ENCODE measurements at places on chromosomes 5 and 9.

DNA sequence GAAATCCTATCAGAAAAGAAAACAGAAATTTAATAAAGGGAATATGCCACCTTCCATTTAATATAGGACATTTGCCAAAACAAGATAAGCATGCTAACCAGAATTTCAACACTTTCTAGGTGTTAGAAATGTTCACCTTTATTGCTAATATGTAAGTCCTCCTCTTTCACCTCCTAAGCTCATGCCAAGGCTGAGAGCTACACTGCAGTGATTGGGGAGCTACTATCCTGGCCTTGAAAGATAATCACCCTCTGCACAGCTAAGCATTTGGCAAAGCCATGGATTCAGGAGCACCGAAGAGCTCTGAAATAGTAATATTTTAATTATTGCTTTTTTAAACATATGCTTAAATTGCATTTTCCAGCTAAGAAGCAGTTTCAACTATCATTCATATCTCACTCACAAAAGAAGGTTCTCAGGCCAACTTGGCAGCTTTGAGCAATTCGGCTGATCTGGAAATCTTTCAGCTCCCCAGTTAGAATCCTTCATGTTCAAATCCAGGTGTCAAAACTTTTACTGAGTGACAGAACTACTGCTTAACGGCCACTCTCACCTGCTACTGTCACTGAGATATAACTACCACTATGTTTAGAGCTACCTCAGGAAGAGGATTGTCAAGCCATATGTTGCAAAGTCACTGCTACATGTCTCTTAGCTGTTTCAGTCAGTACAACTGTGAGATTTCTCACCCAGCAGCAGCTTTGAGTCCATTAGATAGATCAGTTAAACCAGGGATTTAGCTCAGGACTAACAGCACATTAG is 302.0 kb downstream of the NFIB start:
- DNase-seq: no peak

DNA sequence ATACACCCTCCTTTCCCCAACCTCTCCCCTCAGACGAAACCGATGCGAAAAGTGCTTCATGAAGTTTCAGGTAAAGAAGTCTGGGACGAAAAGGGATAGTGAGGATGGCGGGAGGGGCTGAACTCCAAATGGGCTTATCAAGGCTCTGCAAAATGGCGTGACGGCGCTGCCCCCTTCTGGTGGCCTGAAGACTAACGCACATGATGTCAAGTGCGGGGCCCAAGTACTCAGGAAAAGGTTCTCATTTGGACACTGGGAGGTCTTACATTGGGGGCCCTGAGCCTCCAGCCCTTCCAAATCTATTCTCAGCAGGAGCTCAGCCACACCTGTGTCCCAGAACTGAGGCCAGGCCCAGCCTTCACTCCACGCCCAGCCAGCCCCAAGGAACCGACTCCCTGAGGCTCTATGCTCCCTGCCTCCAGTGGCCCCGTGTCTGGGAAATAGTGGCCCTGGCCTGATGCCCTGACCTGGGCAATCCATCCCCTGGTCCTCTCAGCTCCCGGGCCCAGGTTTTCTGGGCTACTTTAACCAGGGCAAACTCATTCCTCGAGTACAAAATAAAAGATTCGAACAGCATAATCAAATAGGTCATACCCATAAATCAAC is 119.9 kb downstream of the KCNIP1 start:
- DNase-seq: no peak

- DNase-seq: no peak
These were observed 101.1 kb downstream of the FGF18 start for GRCh38 chr5:171520300-171521174.

GRCh38 chr5:158570502-158570901 is 529.2 kb downstream of the EBF1 start:
- no peak for DNase-seq

DNA sequence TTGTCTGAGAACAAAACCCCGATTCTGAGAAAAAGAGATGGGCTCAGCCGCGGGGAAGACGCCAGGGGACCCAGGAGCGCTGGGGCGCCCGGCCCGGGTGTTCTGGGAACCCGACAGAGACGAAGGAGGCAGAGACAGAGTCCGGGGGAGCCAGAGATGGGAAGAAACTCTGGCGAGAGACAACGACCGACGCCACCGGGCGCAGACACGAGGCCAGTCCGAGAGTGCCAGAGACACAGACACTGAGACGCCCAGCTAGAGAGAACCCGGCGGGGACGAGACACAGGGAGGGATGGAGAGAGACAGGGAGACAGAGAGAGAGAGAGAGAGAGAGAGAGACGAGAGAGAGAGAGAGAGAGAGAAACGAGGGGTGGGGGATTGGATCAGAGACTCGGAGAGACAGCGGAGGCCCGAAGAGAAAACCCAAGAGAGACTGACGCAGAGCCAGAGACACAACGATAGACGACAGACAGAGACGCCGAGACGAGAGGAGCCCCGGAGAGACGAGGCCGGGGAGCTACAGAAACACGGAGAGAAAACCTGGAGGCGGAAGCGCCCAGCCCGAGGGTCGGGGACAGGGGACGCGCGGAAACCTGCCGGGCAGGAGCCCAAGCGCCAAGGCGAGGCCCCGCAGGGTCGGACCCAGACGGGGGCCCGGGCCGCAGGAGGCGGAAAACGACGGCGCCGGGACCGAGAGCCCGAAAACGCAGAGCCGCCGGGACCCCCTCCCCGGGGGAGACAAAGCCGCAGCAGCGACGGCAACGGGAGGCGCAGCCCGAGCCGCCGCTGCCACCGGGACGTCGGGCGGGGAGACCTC is 3.3 kb downstream of the NR5A1 start:
- no peak for DNase-seq

- no peak for DNase-seq
These were observed 2.1 kb upstream of the MRPS30 start for GRCh38 chr5:44806608-44807007.

DNA sequence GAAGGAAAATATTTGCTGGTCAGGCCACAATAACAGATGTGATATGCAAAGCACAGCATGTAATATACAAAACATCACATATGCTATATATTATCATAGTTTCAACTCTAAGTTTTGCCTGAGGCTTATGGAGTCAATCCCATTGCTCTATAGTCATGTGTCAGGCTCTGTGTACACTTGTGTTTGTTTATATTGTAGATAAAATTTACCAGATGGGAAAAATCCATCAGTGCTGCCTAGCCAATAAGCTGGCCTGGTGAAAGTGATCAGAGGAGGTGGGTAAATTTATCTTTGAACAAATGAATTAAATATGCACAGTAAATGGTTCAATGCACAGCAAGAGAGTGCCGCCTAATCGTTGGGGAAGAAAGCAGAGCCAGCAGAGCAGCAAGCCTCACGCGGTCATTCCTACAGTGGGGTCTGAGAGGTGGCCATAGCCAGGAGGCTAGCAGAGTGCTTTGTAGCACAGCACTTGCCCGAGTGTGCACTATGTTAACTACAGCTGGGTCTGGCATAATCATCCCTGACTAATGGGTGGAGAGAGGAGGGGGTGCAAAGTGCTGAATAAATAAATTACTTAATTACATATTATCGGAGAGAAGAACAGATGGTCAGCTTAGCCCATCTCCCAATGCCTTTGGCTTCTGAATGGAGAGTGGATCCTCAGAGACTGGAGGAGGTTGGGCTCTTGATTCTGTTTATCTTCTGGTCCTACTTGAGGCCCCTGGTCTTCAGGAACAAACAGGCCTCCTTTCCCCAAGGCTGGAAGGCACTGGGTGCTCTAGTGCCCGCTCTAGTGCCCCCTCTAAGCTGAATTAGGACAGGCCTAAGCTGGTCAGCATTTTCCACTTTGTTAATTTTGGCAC is 153.5 kb downstream of the MAT2B start:
- DNase-seq: no peak

GRCh38 chr5:3835811-3836210 is 240.2 kb downstream of the IRX1 start:
- no peak for DNase-seq

DNA sequence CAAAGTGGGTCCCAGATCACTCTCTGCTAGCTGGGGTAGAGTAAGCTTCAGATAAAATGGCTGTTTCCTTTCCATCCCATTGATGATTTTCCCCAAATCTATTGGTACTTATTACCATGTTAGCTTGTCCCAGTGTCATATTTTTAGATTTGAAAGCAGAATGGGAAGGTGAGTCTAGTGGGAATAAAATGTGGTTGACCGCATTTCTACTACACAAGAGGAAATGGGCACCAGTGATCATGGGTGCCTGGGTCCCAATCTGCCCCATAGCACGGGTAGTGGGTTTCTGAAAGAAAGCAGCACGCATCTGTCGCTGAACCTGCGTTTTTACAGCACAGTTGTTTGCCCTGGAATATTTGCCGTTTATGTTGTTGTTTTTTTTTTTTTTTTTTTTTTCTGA is 20.1 kb downstream of the DAPK1 start:
- no peak for DNase-seq

- no peak for DNase-seq
These were observed 13.4 kb downstream of the FLT4 start for GRCh38 chr5:180636016-180636402.

GRCh38 chr9:120001536-120001935 is 578.4 kb downstream of the CDK5RAP2 start:
- DNase-seq: no peak

DNA sequence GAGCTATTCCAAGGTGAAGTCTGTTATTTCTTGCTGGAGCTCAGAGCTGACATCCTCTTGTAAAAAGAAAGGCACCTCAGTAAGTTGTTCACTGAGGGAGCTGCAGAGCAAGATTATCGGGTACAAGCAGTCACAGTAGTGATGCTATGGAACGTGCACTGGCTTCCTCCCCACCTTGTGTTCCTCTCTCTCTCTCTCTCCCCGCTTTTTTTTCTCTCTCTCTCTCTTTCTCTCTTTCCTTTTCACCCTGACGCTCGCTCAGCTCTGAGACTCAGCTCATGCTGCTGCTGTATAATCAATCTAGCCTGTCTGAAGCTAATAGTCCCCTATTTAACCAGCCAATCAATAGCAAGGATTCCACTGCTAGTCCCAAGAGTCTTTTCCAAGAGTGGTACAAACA is 587.6 kb upstream of the CDH18 start:
- DNase-seq: no peak

- DNase-seq: no peak
These were observed 52.7 kb downstream of the RXRA start for GRCh38 chr9:134378901-134379338.

- DNase-seq: no peak
These were observed 5.7 kb downstream of the FGD3 start for GRCh38 chr9:92952906-92953610.

- DNase-seq: no peak
These were observed 42.2 kb downstream of the PTPN3 start for GRCh38 chr9:109455861-109456260.

DNA sequence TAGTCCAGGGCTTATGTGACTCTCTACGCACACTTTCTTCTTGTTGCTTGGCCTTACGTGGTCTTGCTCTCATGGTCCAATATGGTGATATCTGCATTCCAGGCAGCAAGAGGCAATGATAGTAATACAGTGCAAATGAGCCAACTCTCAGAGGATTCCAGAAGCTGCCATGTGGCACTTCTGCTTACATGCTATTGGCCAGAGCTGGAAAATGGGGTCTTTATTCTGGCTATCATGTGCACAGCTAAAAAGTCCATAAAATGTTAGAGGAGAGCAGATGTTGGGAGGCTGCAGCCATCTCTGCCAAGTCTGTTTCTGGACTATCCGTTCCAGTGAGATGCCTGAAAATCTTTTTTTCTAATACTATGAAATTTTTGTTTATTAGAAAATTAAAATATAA is 2.9 kb upstream of the SEPTIN8 start:
- DNase-seq: no peak

- DNase-seq: no peak
These were observed 87.8 kb upstream of the TLR4 start for GRCh38 chr9:117616431-117616831.

- DNase-seq: no peak
These were observed 152.5 kb downstream of the APBA1 start for GRCh38 chr9:69519470-69520240.

- DNase-seq: no peak
These were observed 57.3 kb upstream of the C6 start for GRCh38 chr5:41270423-41271251.

GRCh38 chr5:160702934-160703333 is 149.1 kb downstream of the ATP10B start:
- DNase-seq: no peak

DNA sequence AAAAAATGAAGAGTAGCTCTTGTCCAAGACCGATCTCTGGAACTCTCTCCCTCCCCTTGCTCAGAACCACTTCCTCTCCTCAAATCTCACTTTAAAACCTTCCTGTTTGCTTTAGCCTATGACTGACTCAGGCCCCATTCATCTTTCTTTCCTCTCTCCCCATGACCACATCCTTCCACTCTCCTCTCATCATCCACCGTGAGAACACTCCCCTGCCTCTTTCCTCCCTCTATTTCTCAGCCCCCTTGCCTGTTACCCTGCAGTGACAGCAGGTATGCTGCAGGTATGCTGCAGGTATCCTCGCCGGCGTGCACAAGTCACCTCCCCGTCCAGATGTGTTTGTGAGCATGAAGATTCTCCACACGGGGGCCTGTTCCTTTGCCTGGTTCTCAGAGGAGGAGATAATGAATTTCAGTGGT is 505.3 kb downstream of the CCDC171 start:
- DNase-seq: no peak

- no peak for DNase-seq
These were observed 294.9 kb downstream of the NR3C1 start for GRCh38 chr5:143108498-143109128.

GRCh38 chr5:175567954-175568353 is 89.6 kb downstream of the SFXN1 start:
- DNase-seq: no peak

- DNase-seq: no peak
These were observed 2.9 kb upstream of the SPINK5 start for GRCh38 chr5:148060881-148061280.

GRCh38 chr9:34957492-34958410 is at the start of gene PHF24:
PHF24 (plus strand) TSS chr9:34958285; CDS start chr9:34971299, 13,014 bp downstream.
- no peak for DNase-seq

DNA sequence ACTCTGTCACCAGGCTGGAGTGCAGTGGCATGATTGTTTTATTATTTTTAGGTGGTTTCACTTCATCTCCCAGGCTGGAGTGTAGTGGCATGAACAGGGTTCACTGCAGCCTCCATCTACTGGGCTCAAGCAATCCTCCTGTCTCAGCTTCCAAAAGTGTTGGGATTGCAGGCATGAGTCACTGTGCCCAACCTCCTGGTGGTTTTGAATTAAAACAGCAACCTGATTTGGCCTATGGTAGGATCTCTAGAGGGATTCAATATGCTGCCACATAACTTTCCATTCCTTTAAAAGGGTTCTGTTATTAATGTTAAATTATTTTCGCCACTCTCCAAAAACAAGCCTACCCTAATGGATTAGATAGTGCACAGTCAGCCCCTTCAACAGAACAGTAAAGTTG is 9.9 kb upstream of the HSPA4 start:
- no peak for DNase-seq

- DNase-seq: no peak
These were observed 427.8 kb downstream of the KDM4C start for GRCh38 chr9:7185612-7186011.
